ENCODE measurements at places on chromosomes 16 and 17.

- DNase-seq: no peak
Measured at GRCh38 chr17:71966459-71967313, 154.1 kb upstream of the SOX9 start.

GRCh38 chr16:30927789-30928378 is 4.5 kb downstream of the FBXL19 start:
- peak; percentile 30 for DNase-seq

DNA sequence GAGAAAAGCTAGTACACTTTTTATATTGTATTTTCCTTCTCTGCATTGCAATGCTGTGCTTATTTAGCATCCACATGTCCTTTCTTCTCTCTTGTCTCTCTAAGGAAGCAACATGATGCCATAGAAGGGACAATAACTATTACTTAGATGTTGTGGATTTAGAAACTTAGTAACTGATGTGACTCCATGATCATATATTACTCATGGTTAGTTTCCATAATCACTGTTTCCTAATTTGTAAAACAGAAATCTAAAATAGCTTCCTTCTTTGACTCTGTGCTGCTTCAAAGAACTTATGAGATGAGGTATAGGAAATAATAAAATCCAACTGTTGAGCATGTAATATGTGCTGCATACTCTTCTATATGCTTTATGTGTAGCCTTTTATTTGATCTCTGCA is 6.6 kb upstream of the ABCA5 start:
- no peak for DNase-seq

GRCh38 chr17:74603746-74604145 is 11.7 kb upstream of the CD300LD start:
- DNase-seq: no peak

DNA sequence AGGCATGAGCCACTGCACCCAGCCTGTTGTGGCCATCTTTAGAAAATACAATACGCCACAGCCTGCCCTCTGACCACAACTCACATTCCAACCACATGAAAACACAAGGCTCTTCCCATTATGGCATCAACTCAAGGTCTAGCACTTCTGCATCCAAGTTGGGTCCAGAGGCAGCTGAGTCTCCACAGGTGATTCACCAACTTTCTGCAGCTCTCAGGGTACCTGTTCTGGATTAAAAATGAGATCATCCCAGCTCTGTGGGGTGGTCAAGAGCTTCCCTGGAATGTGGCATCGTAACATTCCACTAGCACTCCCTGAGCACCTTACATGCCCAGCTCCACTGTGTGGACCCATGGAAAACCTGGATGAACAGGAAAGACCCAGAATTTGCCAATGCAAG is 9.9 kb upstream of the GUCY2D start:
- no peak for DNase-seq

- no peak for DNase-seq
Measured at GRCh38 chr17:21215935-21216334, 2.0 kb upstream of the TMEM11 start.
